ENCODE measurements at places on chromosomes 2 and 18.

DNA sequence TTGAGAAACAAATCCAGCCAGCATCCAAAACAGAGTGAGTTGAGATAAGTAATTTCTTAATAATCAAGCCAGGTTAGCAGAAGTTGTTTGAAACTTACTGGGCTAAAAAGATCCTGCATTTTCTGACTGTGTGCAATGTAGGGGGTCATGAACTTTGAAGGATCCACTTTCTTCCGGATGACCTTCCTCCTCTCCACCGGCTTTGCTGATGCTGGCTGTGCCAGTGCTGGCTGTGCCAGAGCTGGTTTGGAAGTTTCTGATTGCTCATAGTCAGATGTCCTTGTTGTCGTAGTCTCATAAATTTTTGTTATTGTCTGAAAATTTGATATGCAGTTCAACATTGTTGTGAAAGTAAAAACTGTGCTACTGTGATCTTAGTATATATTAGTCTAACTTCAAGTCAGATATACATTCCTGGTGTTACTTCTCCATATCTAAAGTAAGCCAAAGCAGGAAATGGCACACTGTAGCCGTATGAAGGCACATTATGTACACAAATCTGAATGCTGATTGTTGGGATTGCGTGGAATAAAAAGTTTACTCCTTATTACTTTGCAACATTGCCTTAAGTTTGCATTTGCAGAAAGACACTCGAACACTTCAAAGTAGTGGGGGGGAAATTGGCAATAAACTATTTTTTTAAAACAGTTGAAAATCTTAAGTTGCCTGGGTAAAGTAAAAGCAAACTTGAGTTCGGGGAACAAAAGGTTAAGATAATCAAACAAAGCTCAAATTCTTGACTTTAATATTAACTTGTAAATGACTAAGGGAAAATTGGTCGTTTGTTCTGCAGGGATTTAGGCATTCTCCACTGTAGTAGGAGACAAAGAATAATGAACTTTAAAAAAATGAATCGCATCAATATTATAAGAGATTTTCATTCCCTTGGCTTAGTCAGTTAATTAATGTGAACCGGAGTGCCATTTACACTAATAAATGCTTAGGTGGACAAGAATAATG is 6.4 kb downstream of the NEB start:
- no peak for DNase-seq

- no peak for DNase-seq
Measured at GRCh38 chr2:238817382-238817781, 30.5 kb upstream of the TWIST2 start.

DNA sequence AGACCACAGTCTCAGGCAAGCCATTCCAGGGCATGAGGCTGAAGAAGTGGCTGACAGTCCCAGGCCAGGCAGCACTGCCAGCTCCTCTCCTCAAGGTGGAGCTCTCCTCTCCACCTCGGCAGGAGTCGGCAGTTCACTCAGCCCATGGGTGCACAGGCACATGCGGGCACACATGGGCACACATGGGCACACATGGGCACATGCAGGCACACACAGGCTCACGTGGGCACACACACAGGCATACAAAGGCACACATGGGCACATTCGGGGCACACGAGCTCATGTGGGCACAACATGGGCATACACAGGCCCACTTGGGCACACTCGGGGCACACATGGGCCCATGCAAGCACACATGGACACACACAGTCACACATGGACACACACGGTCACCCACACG is 65.3 kb upstream of the TAF1B start:
- DNase-seq: no peak

- DNase-seq: no peak
Measured at GRCh38 chr2:205698286-205699268, 16.3 kb downstream of the NRP2 start.

- DNase-seq: no peak
Measured at GRCh38 chr2:263774-264492, at the start of gene SH3YL1. Gene SH3YL1, minus strand, starts transcription at chr2:264032. Its CDS starts 48 bp downstream, at chr2:263984.

- DNase-seq: no peak
Measured at GRCh38 chr2:30691091-30691947, 115.9 kb downstream of the CAPN13 start.

DNA sequence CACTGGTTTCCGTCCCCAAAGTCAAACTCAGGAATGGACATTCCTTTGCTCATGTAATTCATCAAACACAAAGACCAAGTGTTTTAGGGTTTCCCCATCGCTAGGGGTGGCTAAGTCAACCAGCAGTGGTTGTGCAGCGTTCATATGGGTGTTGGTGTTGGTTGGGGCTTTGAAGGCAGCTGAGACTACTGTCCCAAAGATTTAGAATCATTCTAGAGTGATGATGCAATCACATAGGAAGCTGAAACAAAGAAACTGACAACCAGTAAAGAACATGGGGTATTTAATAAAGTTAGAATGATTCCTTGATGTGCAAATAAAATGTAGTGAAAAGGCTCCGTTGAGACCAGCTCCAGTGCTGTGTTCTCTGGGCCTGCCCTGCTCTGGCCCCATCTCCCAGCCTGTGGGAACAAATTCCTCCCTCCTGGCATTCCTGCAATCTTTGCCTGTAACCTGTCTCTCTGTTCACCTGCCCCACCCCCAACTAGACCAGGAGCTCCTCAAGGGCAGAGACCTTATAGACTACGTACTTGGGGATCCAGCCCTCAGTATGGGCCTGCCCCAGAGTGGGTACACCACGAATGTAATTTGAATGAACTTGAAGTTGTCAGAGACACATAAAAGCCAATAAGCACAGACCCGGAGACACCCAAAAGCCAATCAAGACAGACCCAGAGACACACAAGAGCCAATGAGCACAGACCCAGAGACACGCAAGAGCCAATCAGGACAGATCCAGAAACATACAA is 191.7 kb upstream of the TWIST2 start:
- DNase-seq: no peak

DNA sequence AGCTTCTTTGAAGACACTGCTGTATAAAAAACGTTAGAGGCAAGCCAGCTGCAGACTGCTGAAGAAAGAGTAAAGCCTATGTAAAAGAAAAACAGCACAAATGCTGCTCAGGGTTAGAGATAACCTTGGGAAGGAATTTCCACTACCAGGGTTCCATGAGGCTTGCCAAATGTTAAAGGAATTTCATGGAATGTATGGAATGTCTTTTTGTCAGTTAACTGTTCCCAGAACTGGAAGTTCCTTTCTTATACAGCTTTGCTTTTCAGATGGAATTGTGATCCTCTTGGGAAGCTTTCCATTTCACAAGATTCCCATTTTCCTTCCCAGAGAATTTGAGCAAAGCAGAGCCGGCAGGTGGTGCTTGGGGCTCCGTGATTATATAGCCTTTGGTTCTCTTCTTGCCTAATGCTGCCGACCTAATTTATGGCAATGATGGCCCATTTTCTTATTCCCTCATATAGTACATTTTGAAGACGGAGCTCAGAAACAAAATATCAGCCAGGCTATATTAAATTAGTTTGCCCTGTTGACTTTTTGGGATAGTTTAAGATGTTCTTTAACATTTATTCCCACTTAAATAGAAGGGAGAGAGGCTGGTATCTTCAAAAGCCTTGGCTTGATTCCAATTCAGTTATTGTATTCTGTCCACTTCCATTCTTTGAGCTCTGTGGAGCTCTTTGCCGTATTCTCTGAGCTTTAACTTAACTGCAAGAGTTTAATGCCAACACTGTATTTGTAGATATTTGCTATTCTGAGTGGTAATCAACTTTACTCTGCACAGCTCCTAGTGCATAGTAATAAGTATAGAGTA is 162.3 kb downstream of the PHLPP1 start:
- DNase-seq: peak; percentile 75

DNA sequence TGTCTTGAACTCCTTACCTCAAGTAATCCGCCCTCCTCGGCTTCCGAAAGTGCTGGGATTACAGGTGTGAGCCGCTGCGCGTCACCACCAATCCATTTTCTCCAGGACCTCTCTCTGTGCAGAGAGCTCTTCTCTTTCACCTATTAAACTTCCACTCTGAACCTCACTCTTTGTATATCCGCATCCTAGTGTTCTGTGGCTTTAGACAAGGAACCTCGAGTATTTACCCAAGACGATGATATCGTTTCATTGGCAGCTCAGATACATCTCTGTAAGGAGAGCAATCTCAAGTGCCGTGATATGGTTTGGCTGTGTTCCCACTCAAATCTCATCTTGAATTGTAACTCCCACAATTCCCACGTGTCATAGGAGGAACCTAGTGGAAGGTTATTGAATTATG is 15.1 kb upstream of the WDR33 start:
- DNase-seq: no peak

Data from NCI-H2227 treated with DMSO at 0.1 percent for 48 hours (cell line).